ENCODE measurements at places on chromosomes 7 and 10.

DNA sequence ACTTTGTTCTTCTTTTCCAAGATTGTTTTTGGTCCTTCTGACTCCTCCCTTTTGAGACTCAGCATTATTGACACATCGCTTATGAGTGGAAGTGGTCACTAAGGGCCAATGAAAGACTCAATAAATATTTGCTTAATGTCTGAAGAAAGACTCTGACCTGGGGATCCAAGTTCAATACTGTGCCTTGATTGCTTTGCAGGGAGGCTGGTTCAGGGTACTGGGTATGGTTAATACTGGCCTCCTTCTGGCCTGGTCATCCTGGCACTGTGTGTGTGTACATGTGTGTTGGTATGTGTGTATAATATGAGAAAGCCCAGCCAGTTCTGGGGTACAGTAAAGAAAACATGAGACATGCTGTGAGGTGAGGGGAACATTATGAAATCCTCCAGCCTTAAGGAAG, 7.6 kb upstream of the PDZD8 start:
- DNase-seq: no peak

- DNase-seq: no peak
These were observed 331.4 kb downstream of the PTPRN2 start for GRCh38 chr7:158256091-158256816.

DNA sequence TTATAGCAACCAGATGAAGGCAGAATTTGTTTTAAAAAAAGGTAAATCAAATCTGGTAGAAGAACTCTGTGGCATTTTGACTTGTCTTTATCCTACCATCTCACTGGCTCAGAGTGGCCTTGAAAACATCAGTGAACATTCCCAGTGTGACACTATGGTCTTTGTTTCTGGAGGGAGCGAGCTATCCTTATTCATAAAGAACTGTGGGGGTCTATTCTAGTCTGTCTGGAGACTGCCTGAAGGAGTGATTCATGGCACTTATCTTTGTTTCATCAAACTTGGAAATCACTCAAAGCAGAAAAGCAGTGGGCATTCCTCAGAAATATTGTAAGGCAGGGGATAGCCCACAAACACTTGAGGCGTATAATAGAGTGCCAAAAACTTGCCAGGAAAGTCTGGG, 719.1 kb downstream of the PCDH15 start:
- no peak for DNase-seq

GRCh38 chr10:27622596-27622995, 118.5 kb downstream of the RAB18 start:
- DNase-seq: no peak

DNA sequence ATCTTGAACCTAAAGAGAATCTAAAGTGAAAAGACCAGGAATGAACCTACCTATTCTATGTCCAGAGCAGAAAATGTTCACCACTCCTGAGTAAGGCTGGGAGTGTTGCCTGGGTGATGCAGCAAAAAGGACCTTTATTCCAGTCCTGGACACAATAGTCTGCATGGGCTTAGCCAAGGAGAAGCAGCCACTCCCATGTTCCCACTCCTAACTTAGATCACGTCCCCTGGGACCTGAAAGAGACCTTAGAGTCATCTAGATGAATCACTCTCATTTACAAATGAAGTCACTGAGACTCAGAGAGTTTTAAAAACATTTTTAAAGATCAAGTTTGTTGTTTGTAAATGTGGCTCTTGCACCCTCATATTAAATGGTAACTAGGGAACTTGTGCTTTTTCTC, 763.4 kb downstream of the KCNMA1 start:
- peak; percentile 82 for DNase-seq

DNA sequence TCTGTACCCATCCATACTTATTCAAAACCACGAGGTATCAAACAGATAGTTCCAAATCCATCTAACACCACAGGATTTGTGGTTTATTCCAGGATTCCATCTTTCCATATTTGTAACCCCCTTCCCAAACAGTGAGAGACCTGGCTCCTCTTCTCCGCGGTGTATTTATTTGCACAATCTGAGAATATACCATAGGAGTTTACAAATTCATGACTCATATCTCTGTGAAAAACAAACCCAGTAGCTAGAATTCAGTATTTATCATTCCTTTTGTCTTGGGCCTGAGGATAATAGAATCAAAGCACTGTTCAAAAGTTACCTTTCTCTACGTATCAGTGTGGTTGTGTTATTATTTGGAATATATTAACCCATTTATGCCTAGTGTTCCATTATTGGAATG, 31.9 kb downstream of the PDSS1 start:
- DNase-seq: no peak

- DNase-seq: no peak
These were observed 24.5 kb upstream of the ZNF488 start for GRCh38 chr10:47408606-47409005.

DNA sequence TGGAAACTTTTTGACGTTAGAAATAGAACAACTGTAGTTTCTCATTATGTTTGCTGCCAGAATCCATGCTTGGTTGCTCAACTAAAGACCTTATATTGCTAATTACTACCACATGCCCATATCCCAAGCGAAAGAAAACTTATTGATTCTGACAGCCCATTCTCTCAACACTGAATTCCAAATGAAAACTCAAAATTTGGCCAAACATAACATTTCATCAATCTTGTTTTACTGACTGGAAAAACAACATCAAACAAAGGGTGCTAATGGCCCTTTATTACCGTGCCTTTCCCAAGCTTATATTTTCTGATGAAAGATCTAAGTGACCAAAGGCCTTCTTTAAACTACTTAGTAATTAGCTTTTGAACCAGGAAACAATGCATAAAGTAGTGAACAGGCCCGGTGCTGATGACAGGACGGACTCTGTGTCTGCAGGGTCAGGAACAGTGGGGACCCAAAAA, 531.8 kb downstream of the KCNMA1 start:
- DNase-seq: peak; percentile 54

- DNase-seq: no peak
These were observed 772 bp downstream of the SGMS1 start for GRCh38 chr10:50622706-50623662.

- no peak for DNase-seq
These were observed 48.3 kb downstream of the PFKP start for GRCh38 chr10:3115685-3116084.

DNA sequence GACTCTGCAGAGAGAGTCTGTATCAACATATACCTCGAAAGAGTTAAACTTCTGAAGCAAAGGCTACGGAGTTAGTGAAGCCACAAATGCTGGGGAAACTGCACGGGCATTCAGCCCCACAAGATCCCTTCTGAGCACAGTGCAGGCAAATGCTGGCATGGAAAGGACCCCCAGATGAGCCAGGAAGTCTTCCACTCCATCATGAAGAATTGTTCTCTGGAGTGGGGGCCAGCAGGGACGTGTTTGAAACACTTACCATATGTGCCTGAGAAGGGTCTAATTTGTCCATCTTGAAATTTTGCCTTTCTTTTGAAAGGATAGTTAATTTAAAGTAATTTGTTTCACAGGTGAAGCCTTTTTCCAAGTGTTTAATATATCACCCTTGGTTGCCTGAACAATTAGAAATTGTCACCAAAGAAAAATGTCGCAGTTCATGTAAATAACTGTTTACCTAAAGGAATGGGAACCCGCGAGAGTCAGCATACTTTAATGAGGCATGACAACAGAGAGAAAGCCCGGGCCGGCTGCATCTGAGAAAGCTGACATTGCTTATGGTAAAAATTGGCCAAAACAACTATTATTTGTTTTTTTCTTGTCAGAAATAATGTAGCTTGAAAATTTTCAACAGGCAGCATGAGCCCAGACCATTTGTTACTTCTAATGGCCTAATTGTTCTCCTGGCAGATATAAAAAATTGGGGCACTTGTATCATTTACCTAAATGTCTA, 287.6 kb upstream of the MGMT start:
- no peak for DNase-seq

GRCh38 chr10:61992059-61992460, 90.6 kb downstream of the ARID5B start:
- DNase-seq: peak; percentile 47

DNA sequence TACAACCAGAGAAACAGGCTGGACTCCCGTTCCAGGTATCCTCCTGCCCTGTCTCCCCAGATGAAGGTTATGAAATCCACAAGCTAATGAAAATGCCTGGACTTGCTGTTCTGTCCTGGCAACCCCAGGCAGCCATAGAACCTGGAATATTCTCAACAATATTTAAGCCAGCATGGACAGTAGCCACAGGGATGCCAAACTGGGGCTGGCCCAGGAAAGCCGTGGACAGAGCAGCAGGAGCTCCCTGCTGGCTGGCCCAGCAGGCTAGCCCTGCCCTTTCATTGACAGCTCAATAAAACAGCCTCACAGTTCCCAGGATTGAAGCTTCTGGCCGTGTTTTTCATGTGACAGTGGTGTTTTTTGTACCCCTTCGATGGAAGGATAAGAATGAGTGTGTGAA, 230.6 kb downstream of the BMPER start:
- no peak for DNase-seq

DNA sequence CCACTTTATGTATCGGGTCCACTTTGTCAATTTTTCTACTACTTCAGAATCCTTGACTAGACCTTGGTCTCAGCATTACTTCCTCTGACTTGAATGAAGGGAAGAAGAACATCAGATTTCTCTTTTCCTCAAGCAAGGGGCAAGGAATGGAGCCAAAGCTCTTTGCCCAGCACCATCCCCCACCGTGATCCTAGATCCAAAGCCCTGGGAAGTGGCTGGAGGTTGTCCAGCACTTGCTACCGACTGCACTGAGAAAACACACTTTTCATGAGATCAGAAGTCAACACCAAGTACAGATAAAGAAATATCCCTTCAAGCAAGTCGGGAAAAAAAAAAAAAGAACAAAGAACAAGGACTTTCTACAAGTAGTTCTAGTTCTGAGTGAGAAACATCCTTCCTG, 102.1 kb upstream of the DDC start:
- DNase-seq: peak; percentile 18

DNA sequence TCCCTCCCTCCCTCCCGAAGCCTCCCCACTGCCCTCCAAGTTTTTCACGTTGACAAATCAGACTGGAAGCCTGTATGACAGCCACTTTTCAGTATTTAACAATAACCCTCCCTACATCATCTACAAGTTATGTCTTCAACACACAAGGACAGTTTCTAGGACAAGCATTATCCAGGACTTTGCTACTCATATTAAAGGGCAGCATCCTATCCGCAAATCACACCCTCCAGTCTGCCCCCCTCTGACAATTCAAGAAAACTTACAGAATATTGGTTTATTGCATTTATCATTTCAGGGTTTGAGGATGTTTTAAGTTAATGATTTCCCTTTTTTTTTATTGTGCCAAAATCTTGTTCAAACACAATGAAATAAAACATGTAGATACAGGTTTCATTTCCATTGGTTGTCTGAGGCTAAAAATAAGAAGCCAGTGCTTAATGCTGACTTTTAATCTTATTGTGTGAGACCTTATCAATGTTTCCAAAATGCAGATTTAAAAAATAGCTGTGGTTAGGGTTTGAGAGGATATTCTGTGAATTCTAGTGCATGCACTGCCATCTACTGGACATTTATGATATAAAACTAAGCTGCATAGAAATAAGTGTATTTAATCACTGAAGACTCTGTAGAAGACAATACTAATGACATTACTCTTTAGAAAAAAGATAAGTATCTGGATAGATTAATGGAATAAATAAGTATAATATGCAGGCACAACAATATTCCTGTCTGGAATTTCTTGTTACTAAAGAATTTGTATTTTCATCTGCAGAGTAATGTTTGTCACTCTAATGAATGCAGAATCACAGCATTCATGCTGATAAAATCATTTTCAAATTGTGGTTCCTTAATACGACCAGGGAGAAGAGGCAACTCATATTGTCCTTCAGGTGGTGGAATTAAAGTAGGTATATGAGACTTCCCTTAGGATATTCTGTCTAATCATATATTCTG, 64.1 kb downstream of the CAV1 start:
- DNase-seq: peak; percentile 45

GRCh38 chr10:45437587-45438465, 63.8 kb downstream of the ALOX5 start:
- DNase-seq: no peak

- DNase-seq: no peak
These were observed 192.8 kb downstream of the GPAM start for GRCh38 chr10:111990734-111991133.

DNA sequence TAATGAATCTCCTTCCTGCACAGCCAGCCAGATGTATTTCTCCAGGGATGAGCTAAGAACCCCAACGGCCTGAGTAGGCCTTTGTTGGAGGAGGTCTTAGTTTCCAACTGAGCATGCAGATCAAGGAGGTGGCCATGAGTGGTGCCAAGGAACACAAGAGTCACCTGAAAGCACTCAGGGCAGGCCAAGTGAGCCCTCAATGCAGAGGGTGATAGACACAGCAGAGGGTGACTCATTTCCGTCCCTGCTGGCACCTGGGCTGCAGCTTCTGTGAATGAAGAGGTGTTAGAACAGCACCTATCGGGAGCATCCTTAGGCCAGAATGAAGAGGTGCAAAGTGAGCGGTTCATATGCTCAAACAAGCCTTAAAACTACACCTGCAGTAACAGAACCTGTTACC, 211.8 kb downstream of the FRMD4A start:
- DNase-seq: no peak

DNA sequence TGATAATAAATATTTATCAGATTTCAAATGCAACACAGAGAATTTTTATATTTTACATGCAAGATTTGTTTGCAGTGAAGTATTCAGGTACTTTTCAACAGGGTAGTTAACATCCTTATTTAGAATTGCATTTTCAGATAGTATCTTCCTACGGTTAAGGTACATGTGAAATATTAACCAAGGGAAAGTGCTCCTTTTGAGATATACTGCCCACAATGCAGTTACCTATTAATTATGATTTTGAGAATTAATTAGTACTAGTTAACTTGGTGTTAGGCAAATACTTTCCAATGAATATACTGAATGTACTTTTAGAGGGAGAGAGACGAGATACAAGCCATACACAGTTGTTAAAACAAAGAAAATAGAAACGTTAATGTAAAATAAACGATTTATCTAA, 206.2 kb upstream of the YAE1 start:
- no peak for DNase-seq

DNA sequence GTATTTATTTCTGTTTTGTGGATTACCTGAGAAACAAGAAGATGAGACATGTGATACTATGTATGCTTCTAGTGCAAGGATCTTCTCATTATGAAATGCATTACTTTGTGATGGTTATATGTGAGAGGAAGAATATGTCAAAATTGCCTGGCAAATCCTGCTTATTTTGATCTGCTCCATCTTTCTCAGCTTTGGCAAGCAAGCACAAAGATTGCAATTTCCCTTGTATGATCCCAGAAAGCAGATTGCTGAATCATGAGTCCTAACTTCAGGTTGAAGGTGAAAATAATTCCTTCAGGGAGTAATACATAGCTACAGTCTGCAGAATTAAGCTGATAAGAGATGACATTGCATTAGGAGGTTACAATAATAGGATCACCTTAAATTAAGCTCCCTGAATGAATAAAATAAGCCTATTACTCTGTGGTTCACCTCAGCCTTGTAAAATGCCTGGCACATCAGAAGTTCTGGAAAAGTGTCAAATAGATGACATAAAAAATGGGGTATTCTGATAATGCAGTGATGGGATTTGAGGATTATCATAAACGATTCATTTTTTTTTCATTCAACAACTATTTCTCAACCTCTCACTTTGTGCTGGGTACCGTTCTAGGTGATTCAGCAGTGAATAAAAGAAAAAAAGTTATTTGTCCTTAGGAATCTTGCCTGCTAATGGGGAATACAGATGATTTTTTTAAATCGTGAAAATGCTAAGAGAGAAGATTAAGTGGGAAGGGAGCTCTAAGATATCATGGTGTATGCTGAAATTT, 120.7 kb downstream of the CHN2 start:
- no peak for DNase-seq

- DNase-seq: no peak
These were observed 3.3 kb downstream of the XPNPEP1 start for GRCh38 chr10:109920016-109920415.

- DNase-seq: no peak
These were observed 32.3 kb downstream of the SMURF1 start for GRCh38 chr7:99111591-99111990.

GRCh38 chr10:93749218-93749799, 8.4 kb upstream of the LGI1 start:
- peak; percentile 59 for DNase-seq
